ENCODE measurements at places on chromosomes 5 and 9. TPM values are rescaled to one million over a fixed set of nuclear protein-coding genes. Genes with fewer than 3 reads are reported as not detected.

ATP10B gene
- 2.9 TPM for total RNA-seq

PCDHGC4 gene
- total RNA-seq, result 2.6 TPM

TTC23L gene
- 2.0 TPM for total RNA-seq

ARL14EPL gene
- not detected for total RNA-seq

All from breast epithelium (tissue), 4 donors.